ENCODE measurements at places on chromosomes 1 and 21. TPM values are rescaled to one million over a fixed set of nuclear protein-coding genes. Genes with fewer than 3 reads are reported as not detected.

DNA sequence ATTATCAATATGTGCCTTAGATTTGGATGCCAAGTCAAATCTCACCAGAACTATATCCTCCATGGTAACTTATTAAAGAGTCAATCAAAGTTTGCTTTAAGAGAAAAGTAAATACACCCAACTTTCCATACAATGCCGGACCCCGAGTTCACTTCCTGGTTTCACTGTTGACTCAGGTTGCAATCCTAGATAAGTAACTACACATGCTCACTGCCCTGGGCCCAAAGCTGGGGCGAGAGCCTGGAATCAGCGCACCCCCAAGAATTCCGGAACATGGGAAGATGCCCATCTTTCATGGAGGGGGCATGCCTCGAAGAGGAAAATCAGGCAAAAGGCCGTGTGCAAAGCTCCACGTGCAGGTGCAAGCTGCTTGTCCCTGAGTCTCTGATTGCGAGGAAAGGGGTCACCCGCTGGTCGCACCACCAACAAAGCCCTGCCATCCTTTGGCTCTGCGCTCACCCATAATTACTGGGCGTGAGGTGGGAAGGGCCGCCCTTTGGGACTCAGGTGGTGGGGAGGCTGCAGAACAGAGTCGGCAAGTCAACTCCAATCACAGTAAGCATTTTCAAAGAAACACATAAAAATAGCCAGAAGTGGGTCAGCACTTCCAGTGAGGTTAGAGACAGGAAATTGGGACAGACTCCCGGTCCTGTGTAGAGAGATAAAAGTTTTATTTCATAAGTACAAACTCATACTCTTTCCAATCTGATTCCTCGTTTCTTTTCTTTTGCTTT is 167.7 kb downstream of the TOMM20 start:
- no peak for DNase-seq

DNA sequence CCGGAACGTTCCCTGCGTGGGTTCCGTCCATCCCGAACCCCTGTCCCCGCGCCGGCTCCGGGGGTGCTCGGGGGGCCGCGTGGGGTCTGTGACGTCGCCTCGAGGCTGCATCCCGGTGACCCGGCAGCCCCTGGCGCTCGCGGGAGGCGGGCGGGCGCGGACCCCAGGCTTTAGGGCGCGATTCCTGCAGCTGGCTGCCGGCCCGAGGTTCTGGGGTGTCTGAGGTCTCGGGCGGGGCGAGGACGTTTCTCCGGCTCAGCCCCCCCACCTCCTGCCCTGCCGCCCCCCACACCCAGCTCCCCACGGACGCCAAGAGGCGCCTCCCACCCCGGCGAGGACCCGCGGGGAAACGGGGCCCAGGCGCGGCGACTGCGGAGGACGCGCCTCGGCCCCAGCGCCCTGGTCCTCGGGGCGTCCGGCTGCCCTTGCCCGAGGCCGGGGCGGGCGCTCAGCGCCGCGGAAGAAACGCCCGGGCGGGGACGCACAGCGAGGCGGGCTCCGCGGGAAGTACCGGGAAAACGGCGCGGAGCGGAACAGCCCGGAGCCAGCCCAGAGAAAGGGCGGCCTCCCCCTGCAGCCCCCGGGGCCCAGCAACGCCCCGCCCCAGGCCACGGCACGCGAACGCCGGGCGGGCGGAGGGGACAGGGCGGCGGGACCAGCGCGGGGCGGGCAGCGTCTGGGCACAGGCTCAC is 1.3 kb upstream of the PCBP3 start:
- DNase-seq = no peak

- no peak for DNase-seq
Measured at GRCh38 chr1:78606274-78606673, 14.0 kb upstream of the IFI44L start.

DNA sequence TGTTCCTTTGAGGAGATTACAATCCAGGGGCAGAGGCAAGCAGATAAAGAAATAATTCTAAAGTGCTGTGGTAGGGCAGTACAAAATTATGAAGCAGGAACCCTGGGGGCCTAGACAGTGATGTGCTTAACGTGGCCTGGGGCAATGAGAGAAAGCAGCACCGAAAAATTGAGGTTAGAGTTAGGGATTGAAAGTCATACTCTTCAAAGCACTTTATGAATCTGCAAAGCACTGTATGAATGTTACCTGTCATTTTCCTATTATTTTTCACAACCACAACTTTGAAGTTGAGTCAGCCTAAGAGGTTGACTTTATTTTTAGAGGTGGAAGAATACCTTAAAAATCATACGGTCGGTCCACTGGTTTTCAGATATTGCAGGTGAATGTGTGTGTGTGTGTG is 183.4 kb upstream of the NFIA start:
- no peak for DNase-seq

GRCh38 chr21:42413500-42413899 is 9.8 kb downstream of the UBASH3A start:
- no peak for DNase-seq

- DNase-seq = no peak
Measured at GRCh38 chr1:235134171-235134570, 5.5 kb upstream of the TOMM20 start.

GRCh38 chr1:121525355-121525754 is 340.6 kb downstream of the SRGAP2C start:
- no peak for DNase-seq

- DNase-seq = no peak
Measured at GRCh38 chr1:60065199-60065598, 8.4 kb downstream of the C1orf87 start.

The LENEP gene
- not detected for total RNA-seq

The UTP25 gene
- total RNA-seq = 6.6 TPM

The MUL1 gene
- total RNA-seq = 36.4 TPM

Measured in omental fat pad (tissue), 4 donors.